Mesothelial cell of epicardium (in vitro differentiated cells): ENCODE measurements at places on chromosomes 4 and X.

DNA sequence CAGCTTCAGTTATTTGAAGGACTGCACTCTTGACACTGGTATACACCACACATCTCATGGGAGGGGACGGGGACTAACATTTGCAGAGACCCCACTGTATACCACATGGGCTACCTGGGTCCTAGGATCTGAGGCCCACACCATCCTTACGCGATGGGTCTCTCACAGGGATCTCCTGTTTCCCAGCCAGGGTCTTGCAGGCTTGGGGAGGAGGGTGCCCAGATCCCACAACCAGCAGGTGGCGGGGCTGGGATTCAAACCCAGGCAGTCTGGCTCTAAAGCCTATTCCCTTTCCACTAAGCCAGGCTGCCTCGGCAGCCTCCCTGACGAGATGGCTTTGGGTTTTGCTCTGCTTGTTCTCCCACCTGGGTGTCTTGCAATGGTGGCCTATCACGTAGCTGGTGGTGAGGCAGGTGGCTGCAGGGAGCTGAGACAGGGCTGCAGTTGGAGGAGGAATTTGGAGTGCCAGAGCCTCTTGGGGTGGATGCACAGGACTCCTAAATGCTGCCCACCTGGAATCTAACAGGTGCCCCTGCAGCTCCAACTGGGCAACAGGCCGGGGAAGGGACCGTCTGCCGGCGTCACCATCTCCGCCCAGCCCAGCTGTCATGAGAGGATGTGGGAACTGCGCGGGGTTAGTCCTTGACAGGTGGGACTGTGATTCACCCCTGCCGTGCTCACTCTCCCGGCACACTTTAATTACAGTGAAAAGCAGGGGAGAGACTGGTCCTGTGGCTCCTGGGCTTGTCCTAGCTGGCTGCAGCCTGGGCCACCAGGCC is 110.7 kb downstream of the PSAPL1 start:
- no peak for DNase-seq

DNA sequence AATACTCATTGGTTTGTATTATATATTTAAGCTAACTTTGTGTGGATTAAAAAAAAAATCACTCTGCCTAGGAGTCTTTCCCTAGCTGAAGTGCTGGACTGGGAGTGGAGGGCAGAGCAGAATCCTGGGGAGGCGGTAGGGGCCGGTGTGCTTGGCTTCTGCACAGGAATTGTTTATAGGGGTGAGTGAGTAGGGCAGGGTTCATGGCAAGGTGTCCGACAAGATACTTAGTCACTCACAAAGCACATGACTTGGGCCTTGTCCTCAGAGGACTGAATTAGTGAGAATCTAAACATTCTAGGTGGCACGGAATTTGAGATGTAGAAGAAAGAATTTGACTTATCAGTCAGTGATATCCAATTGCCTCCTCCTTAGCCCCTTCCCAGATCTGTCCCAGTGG is 32.2 kb downstream of the FNIP2 start:
- DNase-seq: no peak

- DNase-seq: no peak
These were observed 94.0 kb downstream of the TMA16 start for GRCh38 chr4:163588532-163588931.

GRCh38 chrX:103629318-103630170 is 769 bp downstream of the TCEAL1 start:
- DNase-seq: no peak

GRCh38 chrX:40144576-40144975 is 46.8 kb upstream of the BCOR start:
- DNase-seq: no peak
